ENCODE measurements at places on chromosomes 3 and 15.

DNA sequence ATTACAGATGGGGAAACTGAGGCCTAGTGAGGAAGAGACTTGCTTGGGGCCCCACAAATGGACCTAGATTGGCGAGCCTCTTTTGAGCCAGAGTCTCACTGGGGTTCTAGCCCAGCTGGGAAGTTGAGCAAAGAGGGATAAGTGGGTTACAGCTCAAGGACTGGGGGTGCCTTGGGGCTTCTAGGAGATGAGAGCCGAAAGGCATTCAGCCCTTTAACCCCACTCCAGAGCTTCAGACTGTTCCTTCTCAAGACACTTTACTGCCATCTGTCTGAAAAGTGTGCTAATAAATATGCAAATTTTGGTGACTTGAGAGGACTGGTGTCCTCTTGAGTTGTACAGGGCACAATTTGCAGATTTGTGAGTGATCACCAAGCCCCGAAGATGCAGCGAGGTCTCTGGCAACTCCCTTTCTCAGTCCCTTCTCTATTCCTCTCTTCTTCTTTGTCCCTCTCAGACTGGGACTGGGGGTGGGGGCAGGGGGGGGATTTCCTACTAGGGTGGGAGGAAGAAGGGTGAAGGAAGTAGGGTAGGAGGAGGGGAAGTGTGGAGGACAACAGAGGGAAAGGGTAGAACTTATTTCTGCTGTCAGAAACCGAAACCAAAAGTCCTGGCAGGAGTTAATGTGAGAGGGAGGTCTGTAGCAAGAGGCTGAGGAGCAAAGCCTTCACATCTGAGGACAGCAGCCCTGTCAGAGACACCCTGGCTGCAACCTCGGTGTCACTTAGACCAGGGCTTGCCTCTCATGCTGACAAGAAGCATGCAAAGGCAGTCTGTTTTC lies 16.2 kb upstream of the ANKDD1A start:
- no peak for DNase-seq

GRCh38 chr15:94306700-94307650 lies 75.6 kb downstream of the MCTP2 start:
- no peak for DNase-seq

GRCh38 chr3:179558742-179559364 lies 3.9 kb upstream of the ACTL6A start:
- DNase-seq, result peak; percentile 62

DNA sequence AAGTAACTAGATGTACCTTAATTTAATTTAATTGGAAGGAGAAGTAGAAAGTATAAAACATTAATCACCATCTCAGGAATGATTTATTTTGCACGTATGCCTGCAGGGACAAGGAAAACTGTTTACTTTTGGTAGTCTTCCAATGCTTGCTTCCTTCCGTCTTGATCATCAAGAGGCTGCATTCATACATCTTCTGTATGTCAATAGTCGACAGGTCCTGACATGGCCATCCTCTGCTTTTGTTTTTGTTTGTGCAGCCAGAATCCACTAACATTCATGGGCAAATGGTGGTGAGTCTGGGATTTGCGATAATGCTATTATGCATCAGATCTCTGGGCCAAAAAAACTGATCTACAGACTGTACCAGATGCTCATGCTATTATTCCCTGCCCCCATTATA lies 56.6 kb upstream of the ZPLD1 start:
- DNase-seq, result no peak

DNA sequence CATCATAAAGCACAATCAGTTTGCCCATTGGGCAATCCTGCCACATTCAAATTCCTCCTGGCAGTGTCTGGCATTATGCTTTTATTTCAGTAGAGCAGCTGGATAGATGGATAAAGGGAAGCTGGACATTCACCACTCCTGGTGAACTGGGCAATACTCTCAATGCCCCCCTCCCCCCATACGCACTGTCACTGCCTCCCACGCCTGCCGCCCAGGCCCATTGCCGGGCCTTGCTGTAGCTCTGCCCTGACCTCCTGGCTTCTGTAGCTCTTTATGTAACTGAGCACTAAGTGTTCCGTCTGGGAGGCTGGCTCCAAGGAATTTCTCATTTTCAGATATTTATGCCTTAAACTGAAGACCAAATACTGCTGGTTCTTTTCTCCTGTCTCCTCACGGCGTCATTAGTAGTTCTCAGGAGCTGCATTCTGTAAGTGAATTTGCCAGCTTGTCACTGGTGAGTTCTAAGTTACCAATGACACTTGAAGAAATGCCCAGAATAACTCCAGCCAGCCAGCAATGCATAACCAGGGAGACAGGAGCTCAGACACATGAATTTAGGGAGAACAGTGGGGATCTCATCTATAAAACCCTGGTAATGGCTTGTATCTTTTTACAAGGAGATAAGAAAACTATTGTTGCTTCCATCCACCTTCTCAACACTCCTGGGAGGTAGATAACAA lies 25.5 kb upstream of the RASGRF1 start:
- no peak for DNase-seq

GRCh38 chr3:187958432-187959003 lies 195.4 kb upstream of the LPP start:
- no peak for DNase-seq

DNA sequence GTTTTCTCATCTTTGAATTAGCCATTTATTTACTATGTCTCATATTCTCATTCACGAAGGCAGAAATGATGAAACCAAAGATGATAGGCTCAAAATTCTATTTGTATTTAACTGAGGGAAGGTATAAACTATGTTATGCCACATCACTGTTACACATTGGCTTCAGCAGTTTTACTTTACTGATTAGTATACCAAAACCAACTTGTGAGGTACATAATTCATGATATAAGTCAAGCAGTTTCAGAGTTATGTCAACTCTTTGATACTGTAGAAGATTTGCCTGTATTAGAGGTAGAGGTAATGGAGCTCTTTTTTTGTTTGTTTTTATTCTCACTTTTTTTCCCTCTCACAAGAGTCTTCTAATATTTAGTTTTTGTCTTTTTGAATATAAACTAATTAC lies 22.9 kb downstream of the CHMP2B start:
- no peak for DNase-seq
